ENCODE measurements at places on chromosomes 4 and X. TPM values are rescaled to one million over a fixed set of nuclear protein-coding genes. Genes with fewer than 3 reads are reported as not detected.

Gene GSX2
- not detected for polyA plus RNA-seq

Gene DMRTC1
- not detected for polyA plus RNA-seq

DNA sequence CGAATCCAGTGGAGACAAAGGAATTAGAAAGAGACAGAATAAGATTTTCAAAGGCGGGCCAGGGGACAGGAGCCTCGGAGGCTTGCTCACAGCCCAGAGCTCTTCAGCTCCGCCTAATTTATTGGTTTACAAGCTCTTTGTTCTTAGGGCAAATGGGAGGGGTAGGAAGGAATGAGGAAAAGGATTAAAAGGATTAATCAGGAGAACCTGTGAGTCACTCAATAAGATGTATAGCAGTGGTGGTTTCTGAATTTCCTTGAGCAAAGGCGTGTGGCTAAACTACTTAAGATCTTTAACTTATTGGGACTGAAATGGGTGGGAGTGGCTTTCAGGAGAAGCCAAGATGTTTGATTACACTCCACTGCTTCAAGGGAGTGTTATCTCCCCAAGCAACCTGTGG, 456.0 kb upstream of the SPANXN1 start:
- no peak for DNase-seq

- DNase-seq = peak; percentile 71
These were observed 8.8 kb downstream of the TMEM255A start for GRCh38 chrX:120302434-120302833.

DNA sequence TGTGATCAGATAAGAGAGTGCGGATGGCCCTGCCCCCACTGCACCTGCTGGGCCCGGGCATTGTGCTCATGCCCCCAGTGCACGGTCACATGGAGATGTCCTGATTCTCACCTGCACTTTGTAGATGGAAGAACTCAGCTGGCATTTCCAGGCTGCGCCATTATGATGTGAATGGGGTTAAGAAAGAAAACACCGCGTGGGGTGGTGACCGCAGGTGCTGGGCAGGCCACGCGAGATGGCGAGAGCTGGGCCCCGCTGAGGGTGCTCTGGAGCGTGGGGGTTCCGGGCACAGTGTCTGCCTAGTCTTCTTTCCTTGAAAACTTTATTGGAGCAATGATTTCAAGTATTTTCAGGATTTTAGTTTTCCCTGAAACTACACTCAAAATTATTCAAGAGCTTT, 17.8 kb upstream of the HGFAC start:
- DNase-seq = no peak

GRCh38 chr4:18185491-18185890, 163.9 kb upstream of the LCORL start:
- DNase-seq = no peak

Measured in CD14-positive monocyte (primary cell).